Left ventricle myocardium inferior (tissue), 1 donor: ENCODE measurements at places on chromosomes 5 and 9.

DNA sequence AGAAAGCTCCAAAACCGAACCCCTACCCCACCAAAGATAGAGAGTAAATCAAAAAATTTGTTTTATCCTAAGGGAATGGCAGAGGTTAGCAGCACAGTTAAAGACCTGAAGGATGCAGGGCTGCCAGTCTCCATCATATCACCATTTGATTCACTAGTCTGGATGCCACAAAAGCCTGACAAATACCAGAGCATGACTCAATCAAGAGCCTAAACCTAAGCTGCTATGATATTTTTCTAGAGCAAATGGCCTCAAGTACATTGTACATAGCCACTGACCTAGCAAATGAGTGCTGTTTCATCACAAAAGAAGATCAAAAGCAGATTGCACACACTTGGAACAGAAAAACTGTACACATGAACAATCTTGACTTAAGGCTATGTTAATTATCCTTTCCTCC lies 48.0 kb downstream of the DPYSL3 start:
- DNase-seq, result no peak

DNA sequence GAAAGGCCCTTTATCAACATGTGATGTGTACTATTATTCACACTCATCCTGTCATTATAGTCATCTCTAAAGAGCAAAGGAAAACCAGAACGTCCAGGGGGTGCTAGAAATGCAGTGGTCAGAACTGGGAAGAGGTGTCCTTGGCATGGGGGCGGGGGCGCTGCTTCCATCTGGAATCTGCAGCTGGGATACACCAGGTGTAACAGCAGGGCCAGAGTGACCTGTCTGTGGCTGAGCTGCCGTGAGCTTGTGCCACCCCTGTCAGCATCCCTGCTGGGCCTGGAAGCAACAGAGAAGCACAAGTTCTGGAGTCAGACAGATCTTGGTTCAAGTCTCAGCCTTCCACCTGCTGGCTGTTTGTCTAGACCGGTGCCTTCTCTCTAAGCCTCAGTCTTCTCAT lies 263.3 kb upstream of the MVB12B start:
- DNase-seq, result no peak

DNA sequence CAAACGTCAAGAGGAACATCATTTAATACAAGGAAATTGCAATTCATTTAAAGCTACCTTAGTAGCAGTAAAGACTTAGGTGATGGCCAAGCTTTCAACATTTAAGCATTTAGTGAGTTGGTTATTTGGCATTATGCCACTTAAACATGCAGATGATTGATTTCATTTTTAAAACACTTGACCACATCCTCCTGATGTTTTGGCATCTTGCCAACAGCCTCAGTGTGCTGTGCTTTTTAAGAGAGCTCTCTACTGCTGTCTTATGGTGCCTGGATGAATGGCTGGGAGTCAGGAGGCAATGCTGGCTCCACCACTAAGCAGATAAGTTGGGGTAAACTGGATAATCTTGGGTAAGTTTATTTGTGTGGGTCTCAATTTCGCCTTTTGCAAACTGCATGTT lies 364.5 kb downstream of the MAN2A1 start:
- DNase-seq, result no peak

DNA sequence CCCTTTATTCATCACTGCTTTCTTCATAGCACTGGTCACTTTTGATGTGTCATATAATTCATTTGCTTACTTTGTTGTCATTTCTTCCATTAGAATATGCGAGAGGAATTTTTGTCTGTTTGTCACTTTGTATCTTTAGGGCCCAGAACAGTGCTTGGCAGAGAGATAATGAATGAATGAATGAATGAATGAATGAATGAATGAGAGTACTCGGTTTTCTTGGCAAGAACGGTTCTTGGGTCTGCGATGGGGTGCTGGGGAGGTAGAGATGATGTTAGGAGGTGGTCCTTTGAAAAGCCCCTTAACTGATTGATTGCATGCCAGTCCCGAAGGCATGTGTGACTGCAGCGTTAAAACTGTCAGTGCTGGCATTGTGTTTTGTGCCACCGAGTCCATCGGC lies 52.4 kb upstream of the LRRTM2 start:
- DNase-seq, result no peak

DNA sequence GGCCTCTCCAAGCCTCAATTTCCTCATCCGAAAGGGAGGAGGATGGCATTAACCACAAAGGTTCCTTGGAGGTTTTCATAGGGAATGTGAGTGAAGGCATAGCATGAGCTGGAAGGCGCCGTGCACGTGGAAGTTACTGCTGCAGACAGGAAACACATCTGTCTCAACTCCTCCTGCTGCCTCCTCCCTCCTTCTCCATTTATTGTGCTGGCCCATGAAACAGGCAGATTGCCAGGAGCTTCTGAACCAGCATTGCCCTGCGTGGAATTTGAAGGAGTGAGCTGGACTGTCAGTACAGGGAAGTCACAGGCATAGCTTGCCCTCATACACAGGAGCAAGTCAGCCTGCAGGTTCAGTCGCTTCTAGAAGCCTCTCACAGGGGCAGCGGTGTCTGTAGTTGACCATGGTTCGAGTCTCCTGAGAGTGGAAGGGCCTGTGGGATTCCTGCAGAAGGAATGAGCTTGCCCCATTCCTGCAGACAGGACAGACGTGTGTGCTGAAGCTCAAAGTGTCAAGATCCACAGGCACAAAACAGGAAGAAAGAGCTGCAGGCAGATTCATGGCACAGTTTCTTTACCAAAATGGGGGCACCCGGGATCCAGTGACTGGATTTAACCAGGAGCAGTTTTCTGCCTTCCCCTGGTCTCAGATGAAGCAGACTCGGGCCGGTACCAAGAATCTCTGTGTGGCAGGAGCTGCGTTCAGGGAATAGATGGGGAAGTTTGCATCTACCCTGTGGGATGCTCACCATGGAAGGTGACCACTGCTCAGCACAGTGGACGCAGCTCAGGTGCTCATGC lies 48.7 kb upstream of the CTSL start:
- DNase-seq, result peak; percentile 40

DNA sequence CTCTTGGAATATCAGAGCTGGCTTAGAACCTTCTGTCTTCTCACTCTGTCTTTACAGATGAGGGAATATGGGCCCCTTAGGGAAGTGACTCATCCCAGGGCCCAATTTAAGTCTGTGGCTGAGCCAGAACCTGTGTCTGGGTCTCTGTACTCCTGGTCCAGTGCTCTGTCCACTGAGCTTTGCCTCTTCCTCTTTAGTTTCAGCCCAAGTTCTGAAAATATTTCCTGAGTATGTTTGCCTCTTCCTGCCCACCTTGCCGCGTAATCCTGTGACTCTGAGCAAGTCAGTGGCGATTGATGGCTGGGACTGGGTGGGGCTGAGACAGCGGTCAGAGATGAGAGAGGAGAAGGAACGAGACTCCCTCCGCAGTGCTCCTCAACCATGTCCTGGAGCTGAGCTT lies 7.8 kb downstream of the IER5L start:
- DNase-seq, result no peak

GRCh38 chr5:121726991-121727390 lies 124.7 kb upstream of the FTMT start:
- DNase-seq, result no peak

DNA sequence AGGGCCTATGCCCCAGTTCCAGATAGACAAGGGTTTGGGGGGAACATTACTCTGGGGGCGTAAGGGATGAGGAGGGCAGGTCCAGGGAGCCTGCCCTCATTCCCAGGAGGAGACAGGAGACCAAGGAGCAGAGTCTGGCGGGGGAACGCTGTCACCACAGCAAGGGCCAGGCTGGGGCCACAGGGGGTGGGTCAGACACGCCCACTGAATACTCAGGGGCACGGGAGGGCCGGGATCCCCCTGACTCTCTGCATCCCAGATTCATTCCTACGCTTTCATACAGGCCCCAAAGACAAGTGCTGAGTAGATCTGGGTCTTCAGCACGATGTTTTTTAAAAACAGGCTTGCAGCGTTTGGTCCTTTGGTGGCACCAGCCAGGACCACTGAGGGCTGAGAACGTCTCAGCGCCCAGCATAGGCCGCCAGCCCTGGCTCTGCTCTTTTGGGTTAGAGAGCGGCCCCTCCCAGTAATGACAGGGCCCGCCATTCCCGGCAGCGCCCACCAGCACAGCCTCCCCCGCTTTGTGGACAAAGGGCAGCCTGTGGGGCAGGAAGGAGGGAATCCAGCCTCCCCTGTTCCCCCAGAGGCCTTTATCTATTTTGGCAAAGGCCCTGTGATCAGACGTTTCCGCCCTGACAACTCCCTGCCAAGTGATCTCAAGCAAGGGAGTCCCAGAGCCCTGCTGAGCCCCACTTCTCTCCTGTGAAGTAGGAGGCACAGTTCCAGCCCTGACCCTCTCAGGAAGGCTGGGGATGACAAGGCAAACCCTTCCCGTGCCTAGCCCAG lies 24.9 kb downstream of the NEK6 start:
- DNase-seq, result peak; percentile 70

- no peak for DNase-seq
Observed at GRCh38 chr5:168118042-168118668, 173.3 kb upstream of the WWC1 start.

- DNase-seq, result no peak
Observed at GRCh38 chr9:133901184-133901835, 90.8 kb downstream of the VAV2 start.

DNA sequence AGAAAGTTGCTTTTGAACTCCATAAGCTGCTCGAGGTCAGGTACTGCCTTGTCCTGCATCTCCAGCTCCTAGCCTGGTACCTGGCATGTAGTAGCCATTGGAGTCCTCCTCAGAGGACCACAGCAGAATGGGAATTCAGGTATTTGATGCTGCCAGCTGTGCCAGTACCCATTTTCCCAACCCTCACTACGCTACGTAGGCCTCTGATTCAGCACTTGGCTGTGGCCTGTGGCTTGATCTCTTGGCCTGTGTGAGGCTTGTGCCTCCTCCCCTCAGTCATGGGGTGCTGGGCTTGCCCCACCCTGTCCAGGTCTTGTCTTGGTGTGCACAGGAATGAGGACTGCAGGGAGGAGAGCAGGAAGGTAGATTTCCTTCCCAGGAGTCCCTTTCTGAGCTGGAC lies 11.8 kb downstream of the OTULIN start:
- DNase-seq, result no peak

- DNase-seq, result no peak
Observed at GRCh38 chr9:9216934-9217333, 1395.9 kb downstream of the PTPRD start.

DNA sequence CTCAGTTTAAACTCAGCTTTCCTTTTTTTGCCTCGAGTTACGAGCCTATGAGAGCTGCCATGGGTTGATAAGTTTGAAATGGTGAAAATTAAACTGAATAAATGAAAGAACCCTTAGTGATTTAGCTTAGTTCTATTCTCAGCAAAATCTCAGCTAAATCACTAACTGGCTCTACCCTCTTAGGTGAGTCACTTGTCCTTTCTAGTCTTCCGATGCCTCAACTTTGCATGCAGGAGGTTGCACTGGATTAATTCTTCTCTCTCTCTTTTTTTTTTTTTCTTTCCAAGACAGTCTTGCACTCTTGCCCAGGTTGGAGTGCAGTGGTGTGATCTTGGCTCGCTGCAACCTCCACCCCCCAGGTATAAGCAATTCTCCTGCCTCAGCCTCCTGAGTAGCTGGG lies 83.9 kb downstream of the PAPPA start:
- DNase-seq, result no peak

DNA sequence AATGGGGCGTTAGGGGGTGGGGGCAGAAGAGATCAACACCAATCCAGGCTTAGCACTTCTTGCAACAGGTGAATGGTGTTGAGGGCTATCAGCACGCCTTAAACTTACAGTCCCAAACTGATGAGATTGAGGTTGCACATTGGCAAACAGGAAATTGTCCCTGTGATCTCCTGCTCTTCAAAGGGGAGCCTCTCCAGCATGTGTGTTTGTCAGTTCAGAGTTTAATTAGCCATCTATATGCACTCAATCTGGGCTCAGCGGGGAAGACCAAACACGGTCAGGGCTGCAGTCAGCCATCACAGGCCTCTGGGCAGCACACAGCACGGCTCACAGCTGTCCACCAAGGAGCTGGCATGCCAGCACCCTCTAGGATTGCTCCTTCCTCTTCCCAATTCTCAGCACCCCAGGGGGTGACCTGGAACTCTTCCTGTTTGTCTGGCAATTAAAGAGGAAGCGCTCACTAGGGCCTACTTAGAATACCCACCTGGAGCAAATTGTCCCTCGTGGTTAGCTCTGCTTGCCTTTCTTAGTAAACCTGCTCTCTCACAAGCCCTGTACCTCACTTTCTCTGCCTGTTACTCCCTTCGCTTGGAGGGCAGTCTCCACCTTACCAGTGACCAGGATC lies 217.4 kb downstream of the SLIT3 start:
- no peak for DNase-seq

GRCh38 chr9:6153425-6153824 lies 62.2 kb upstream of the IL33 start:
- DNase-seq, result no peak

- DNase-seq, result no peak
Observed at GRCh38 chr9:127369428-127369827, 27.5 kb upstream of the SLC2A8 start.
